ENCODE measurements at places on chromosomes 13 and 19.

- peak overlapping the region; percentile 94 for H3K4me3 ChIP-seq
- peak overlapping the region; percentile 99 for H3K27ac ChIP-seq
- H3K4me1 ChIP-seq: peaks cover 60% of the 10 kb centered on the region
- H3K27me3 ChIP-seq: no peaks in the 10 kb centered on the region
- no peak for DNase-seq
- H3K36me3 ChIP-seq: peaks cover 40% of the 10 kb centered on the region
These were observed 776 bp upstream of the LENG1 start for GRCh38 chr19:54160182-54160811.

DNA sequence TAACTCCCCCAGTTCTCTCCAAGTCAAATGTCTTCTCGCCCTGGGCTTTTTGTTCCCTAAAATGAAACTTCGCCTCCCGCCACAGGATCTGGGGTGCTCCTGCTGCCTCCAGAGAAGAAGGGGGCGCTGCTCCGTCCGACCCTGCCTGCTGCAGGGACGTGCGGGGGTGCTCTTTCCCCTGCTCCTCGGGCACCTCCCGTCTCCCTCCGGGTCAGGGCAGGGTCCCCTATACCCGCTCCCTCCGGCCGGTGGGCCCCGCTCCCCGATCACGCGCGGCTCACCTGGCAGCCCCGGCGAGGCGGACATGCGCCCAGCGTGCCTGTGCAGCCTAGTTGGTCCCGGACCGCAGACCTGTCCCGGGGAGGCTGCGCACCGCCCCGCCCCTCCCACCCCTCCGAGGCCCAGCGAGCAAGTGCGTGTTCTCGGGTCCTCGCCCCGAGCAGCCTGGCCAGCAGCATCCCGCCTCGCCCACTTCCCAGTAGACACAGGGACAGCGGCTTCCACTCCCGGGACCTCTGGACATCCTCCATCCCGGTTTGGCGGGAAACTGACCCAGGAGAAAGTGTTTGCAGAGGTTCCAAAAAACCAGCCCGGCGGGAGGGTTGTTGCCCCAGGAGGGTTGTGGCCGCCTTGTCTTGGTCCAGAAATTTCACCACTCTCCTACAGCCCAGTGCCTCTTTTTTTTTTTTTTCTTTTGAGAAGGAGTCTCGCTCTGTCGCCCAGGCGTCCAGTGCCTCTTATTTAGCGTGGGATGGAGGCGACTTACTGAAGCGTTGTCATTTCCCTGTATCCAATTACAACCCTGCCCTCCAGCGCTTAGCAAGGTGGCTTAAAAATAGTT lies at the start of gene OXGR1:
Gene OXGR1, minus strand, starts transcription at position 460 of the 841 bp plus-strand sequence. CDS start 6,717 bp downstream, outside the sequence.
- H3K36me3 ChIP-seq: no peaks in the 10 kb centered on the region
- H3K4me1 ChIP-seq: no peaks in the 10 kb centered on the region
- H3K4me3 ChIP-seq: no peak within 1 kb of the TSS

DNA sequence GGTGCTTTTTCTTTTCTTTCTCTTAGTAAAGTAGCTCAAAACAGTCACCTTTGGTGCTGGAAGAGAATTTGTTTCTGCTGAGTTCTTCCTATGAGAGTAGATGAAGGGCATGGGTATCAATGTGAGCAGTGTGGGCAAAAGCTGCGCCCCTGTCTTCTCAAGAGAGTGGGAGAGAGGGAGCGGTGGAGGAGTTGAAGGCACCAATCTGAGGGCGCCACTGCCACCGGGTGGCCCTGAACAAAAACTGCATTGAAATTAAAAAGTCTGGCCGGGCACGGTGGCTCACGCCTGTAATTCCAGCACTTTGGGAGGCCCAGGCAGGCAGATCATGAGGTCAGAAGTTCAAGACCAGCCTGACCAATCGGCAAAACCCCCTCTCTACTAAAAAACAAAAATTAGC lies 28.7 kb upstream of the EPHX3 start:
- peak overlapping the region; percentile 63 for H3K27ac ChIP-seq
- no peak for DNase-seq
- peaks cover 45% of the 10 kb centered on the region for H3K36me3 ChIP-seq
- H3K4me1 ChIP-seq: no peaks in the 10 kb centered on the region
- H3K27me3 ChIP-seq: no peaks in the 10 kb centered on the region

DNA sequence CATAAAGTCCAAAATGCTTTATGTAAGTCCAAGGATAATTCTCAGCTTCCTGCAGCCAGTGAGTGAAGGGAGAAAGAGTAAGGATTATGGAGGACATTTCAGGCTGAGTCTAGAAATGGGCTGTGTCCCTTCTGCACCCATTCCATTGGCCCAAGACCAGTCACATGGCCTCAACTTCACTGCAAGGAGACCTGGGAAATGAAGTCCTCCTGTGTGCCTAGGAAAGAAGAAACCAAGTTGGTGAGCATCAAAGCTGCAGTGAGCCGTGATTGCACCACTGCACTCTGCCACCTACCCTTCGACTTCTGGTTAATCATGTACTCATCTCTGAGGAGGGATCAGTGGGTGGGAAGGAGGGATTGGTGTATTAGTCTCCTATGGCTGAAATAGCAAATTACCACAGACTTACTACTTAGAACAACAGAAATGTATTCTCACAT lies 3.6 kb upstream of the CD37 start:
- H3K4me3 ChIP-seq: peak overlapping the region; percentile 41
- H3K27ac ChIP-seq: peak overlapping the region; percentile 22
- no peak for DNase-seq
- peaks cover 24% of the 10 kb centered on the region for H3K36me3 ChIP-seq
- no peaks in the 10 kb centered on the region for H3K27me3 ChIP-seq

DNA sequence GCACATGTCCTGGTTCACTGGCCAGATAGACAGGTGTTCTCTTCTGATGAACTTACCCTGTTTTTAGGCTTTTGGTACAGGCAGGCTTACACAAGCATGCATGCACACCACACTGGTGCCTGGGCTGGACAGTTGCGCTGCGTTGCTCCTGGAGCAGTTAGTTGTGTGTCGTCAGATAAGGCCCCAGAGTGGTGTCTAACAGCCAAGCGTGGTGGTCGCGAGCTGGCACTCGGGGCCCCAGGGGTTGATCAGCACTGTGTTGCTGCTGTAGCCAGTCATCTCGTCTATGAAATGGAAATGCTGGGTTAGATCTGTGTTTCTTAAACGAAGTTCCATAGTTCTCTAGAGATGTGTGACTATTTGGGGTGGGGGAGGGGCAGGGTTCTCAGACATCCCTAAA lies 24.6 kb upstream of the TEX29 start:
- DNase-seq: no peak
- H3K27ac ChIP-seq: no peak overlapping the region
- H3K4me3 ChIP-seq: peak overlapping the region; percentile 31
- H3K27me3 ChIP-seq: no peaks in the 10 kb centered on the region

DNA sequence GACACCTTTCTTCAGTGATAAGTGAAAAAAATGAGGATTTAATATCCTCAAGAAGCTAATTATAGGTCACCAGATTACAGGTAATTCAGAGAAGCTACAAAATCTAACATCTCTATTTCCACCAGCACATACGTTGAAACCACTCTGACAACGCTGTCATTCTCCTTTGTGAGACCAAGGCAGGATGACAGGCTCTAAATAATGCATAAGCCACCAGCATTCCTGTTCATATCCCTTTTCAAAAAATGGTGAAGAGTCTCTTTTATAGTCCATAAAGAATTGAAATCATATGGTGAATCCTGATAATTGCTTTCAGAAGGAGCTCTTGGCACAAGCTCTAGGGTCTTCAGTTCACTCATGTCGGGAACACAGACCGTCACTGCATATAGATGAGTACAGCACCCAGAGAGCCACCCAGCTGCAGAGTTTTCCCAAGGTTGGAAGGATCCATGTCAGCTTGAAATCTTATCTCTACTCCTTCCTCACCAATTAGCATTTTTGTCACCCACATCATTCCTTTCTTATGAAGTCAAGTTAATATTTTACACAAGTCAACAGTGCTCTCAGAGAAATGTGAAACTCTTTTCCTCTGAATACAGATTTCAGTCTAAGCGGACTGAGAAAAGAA lies 431.4 kb downstream of the TBC1D4 start:
- H3K36me3 ChIP-seq: no peaks in the 10 kb centered on the region
- no peak overlapping the region for H3K27ac ChIP-seq
- no peaks in the 10 kb centered on the region for H3K4me1 ChIP-seq
- no peak overlapping the region for H3K4me3 ChIP-seq
- DNase-seq: no peak
- H3K27me3 ChIP-seq: peaks cover 29% of the 10 kb centered on the region

- peak; percentile 25 for DNase-seq
- peak overlapping the region; percentile 69 for H3K4me3 ChIP-seq
- H3K27ac ChIP-seq: peak overlapping the region; percentile 76
These were observed 46.2 kb downstream of the ACTN4 start for GRCh38 chr19:38693380-38694223.

DNA sequence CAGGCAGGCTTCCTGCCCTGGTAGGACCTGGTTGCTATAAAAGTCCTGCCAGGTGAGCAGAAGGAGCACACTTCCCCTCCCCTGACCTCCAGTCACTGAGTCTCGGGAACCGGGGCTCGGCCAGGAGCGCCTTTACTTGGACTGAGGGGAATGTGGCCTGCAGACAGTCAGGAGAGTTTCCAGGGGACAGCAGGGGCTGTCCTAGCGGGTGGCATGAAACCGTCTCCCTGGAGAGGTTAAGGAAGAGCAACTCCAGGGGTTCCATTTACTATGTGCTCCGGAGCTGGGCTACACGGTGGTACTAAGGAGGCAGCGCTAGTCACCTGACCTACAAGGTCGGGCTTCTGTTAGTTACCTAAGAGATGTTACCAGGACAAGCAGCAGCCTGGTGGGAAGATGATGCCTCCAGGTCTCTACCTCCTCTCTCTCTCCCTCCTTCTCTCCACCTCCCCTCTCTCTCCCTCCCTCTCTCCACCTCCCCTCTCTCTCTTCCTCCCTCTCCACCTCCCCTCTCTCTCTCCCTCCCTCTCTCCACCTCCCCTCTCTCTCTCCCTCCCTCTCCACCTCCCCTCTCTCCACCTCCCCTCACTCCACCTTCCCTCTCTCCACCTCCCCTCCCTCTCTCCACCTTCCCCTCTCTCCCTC lies 4.1 kb upstream of the CNOT3 start:
- H3K27ac ChIP-seq: no peak overlapping the region
- peaks cover 22% of the 10 kb centered on the region for H3K36me3 ChIP-seq
- no peaks in the 10 kb centered on the region for H3K27me3 ChIP-seq
- no peak overlapping the region for H3K4me3 ChIP-seq

GRCh38 chr13:44651209-44651608 lies 75.1 kb upstream of the TSC22D1 start:
- H3K27ac ChIP-seq: no peak overlapping the region
- peaks cover 2% of the 10 kb centered on the region for H3K36me3 ChIP-seq
- H3K4me3 ChIP-seq: no peak overlapping the region
- no peaks in the 10 kb centered on the region for H3K4me1 ChIP-seq
- peaks cover 34% of the 10 kb centered on the region for H3K27me3 ChIP-seq

DNA sequence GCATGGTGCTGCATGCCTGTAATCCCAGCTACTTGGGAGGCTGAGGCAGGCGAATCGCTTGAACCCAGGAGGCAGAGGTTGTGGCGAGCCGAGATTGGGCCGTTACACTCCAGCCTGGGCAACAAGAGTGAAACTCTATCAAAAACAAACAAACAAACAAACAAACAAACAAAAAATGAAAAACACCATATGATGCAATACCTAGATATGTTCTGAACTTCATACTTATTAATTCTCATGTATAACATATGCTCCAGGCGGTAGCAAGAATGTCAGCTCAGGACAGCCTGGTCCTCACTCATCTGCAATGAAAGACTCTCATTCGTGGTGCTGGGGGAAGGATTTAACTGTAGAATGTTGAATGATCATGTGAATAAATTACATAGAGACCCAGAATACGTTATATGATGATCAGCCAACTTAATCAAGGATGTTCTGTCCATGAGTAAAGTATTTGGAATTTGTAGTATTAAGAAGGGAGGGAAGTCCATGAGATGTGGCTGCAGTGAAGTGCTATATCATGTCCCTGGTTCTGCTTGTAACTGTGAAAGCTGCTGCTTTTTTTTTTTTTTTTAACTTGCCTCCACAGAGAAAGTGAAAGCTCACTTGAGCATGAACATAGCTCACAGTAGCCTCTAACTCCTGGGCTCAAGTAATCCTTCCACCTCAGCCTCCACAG lies 206.8 kb downstream of the UQCRFS1 start:
- peaks cover 9% of the 10 kb centered on the region for H3K27me3 ChIP-seq
- no peak overlapping the region for H3K4me3 ChIP-seq
- H3K36me3 ChIP-seq: no peaks in the 10 kb centered on the region
- H3K27ac ChIP-seq: no peak overlapping the region
- H3K4me1 ChIP-seq: no peaks in the 10 kb centered on the region

- H3K27me3 ChIP-seq: no peaks in the 10 kb centered on the region
- H3K36me3 ChIP-seq: peaks cover 8% of the 10 kb centered on the region
- H3K4me3 ChIP-seq: no peak overlapping the region
- DNase-seq: no peak
- peaks cover 5% of the 10 kb centered on the region for H3K4me1 ChIP-seq
These were observed 83.8 kb downstream of the RYR1 start for GRCh38 chr19:38517321-38517720.

GRCh38 chr19:15595069-15595468 lies 19.9 kb upstream of the CYP4F8 start:
- no peaks in the 10 kb centered on the region for H3K36me3 ChIP-seq
- H3K27ac ChIP-seq: no peak overlapping the region
- no peaks in the 10 kb centered on the region for H3K4me1 ChIP-seq
- H3K27me3 ChIP-seq: peaks cover 68% of the 10 kb centered on the region
- no peak overlapping the region for H3K4me3 ChIP-seq

GRCh38 chr19:41688098-41688497 lies at the start of gene CEACAM7:
Gene CEACAM7 (minus strand): TSS chr19:41688270. CDS start chr19:41688165, 105 bp downstream.
- no peak within 1 kb of the TSS for H3K27ac ChIP-seq
- no peaks in the 10 kb centered on the region for H3K36me3 ChIP-seq
- H3K27me3 ChIP-seq: peaks cover 97% of the 10 kb centered on the region
- H3K4me3 ChIP-seq: no peak within 1 kb of the TSS
- H3K4me1 ChIP-seq: peaks cover 5% of the 10 kb centered on the region

GRCh38 chr13:31444266-31444856 lies 244.6 kb downstream of the B3GLCT start:
- peaks cover 52% of the 10 kb centered on the region for H3K27me3 ChIP-seq
- H3K36me3 ChIP-seq: no peaks in the 10 kb centered on the region
- no peak for DNase-seq
- no peaks in the 10 kb centered on the region for H3K4me1 ChIP-seq
- no peak overlapping the region for H3K4me3 ChIP-seq

DNA sequence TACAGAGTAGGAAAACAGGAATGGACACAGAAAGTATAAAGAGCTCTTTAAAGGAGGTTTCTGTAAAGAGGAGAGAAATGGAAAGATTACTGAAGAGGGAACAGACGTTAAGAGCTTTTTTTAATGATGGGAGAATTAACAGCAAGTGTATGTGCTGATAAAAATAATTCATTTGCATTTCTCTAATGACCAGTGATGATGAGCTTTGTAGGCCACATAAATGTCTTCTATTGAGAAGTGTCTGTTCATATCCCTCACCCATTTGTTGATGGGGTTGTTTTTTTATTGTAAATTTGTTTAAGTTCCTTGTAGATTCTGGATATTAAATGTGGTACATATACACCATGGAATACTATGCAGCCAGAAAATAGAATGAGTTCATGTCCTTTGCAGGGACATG lies 40.0 kb downstream of the MYO16 start:
- no peak overlapping the region for H3K27ac ChIP-seq
- H3K4me3 ChIP-seq: no peak overlapping the region
- H3K36me3 ChIP-seq: no peaks in the 10 kb centered on the region
- DNase-seq: no peak
- H3K27me3 ChIP-seq: no peaks in the 10 kb centered on the region

GRCh38 chr13:33274264-33274663 lies 11.3 kb downstream of the STARD13 start:
- no peak for DNase-seq
- no peak overlapping the region for H3K27ac ChIP-seq
- no peak overlapping the region for H3K4me3 ChIP-seq
- H3K27me3 ChIP-seq: peaks cover 15% of the 10 kb centered on the region
- H3K4me1 ChIP-seq: no peaks in the 10 kb centered on the region
- H3K36me3 ChIP-seq: no peaks in the 10 kb centered on the region
